Effector CD8-positive, alpha-beta T cell (primary cell): ENCODE measurements at places on chromosomes 7 and 10.

DNA sequence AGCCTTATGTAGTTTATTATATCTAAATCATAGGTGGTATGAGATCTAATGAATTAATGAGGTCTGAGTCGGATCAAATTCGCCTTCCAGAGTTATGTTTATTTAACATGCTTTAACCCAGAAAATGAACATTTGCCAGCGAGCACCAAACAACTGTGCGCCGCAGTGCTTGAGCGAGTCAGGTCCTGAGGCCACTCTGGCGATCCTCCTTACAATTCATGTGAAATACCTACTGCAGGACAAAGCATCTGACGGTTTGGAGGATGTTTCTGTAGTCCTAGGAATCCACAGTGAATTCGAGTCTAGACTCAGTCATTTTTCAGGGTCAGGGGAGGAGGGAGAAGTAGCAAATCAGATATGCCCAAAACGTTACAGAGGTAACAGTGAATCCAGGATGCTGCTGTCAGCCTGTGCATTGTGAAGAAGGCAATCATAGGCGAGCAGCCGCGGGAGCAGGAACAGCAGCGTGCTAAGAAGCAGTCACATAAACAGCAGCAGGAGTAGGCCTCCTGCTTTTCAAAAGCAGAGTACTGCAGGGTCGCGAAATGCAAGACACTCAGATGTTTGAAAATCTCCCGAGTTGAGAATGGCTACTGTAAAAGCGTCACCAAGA is 120.2 kb downstream of the CACNB2 start:
- DNase-seq = no peak

- DNase-seq = no peak
These were observed 3.7 kb downstream of the WDR37 start for GRCh38 chr10:1059902-1060301.

DNA sequence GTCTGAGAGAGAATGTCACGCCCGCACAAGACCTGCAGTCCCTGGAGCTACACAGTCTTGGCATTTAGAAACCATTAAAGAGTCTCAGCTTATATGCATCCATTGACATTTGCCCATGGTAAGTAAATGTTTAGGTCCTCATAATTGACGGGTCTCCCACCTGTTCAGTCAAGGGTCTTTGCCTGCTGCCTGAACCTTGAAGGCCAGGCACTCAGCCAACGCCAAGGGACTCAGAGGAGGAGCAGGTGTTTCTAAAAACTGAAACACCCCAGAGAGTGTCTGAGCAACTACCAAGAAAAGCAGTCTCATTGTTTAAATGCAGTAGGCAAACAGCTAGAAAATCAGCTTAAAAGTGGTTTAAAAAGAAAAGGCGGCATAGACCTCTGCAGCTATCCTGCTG is 264.7 kb upstream of the AKR1E2 start:
- DNase-seq = no peak

- DNase-seq = no peak
These were observed 600.6 kb downstream of the PHTF2 start for GRCh38 chr7:78399033-78399769.

GRCh38 chr7:106053109-106053508 is 59.0 kb downstream of the SYPL1 start:
- DNase-seq = no peak

DNA sequence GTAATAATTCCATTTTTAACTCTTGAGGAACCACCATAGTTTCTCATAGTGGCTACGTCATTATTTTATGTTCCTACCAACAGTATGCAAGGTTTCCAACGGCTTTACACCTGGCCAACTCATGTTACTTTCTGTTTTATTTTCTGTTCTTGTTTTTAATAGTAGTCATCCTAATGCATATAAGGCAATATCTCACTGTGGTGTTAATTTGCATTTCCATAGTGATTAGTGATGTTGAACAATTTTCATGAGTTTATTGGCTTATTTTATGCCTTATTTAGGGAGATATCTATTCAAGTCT is 465.5 kb upstream of the KLF6 start:
- no peak for DNase-seq

DNA sequence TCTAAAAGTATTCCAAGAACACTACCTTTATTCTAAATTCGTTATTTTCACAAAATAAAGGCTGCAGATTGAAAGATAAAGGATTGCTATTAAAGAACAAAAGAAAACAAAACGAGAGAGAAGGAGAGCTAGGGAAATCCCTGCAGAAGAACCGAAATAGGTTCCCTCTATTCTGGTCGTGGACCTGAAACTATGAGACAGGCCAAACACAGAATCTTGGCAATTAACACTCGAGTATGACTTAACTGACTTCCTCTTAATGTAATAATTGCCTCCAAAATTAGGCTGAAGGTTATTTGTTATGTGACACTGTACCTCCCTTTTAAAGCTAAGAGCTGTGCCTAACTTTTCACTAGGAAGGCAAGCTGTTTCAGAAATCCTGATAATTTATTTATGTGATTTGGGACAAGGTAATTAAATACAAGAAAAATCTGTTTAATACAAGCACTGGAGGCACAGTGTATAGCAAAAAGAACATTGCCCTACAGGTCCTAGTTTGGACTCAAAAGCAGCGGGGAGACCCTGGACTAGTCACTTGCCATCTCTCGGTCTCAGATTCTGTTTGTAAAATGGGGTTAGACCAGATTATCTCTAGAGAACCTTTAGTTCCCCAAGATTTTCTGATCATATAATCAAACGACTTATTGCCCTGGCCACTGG is 11.6 kb downstream of the NAMPT start:
- DNase-seq = no peak

GRCh38 chr7:81206217-81206616 is 287.4 kb upstream of the SEMA3C start:
- no peak for DNase-seq

DNA sequence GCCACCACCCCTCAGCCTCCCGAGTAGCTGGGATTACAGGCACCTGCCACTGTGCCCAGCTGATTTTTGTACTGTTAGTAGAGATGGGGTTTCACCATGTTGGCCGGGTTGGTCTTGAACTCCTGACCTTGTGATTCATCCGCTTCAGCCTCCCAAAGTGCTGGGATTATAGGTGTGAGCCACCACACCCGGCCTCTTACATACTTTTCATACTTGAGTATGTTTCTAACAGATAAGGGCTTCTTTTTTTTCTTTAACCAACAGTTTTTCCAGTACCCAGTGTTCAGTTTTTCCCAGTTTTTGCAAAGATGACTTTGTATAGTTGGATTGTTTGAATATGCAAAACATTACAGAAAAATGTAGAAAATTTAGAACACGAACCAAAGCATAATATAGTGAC is 7.7 kb downstream of the EIF4H start:
- DNase-seq = no peak

DNA sequence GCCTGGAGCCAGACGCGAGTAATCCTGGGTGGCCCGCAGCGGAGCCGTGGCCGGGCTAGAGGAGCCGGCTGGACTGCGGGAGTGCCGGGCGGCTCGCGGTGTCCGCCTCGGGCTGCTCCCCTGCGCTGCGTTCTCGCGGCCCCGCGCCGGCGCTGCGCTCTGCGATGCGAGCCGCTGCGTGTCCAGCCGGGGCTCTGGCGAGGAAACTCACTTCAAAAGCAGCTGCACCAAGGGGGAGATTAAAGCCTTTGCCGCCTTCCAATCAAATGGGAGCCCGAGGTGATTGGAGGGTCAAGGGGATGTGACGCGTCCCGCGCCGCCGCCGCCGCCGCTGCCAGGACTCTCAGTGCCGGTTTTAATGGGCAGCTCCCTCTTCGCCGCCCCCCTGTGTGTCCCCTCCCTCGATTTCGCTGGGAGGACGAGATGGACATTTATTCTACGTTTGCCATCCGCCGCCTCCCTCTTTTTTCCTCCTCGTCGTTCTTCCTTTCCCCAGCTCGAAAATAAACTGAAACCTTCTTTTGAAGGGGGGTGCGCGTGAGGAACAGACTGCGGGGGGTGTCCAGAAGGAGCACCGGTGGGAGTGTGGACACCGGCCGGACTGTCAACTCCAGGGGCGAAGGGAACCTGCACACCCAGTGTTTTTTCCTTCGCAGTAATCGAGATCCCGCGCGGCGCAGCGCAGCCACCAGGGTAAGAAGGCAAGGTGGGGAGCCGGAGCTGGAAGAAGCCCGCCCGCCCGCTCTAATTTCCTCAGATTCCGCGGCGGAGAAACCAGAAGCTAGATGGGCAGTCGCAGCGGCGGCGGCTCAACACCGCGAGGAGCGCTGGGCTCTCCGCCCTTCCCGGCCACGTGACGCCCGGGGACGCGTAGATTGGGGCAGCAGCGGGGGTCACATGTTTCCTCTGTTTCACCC is at the start of gene ZNF503:
Gene ZNF503 (minus strand): TSS at position 196 of the 917 bp plus-strand sequence. CDS start 345 bp downstream, outside the sequence.
- DNase-seq = no peak

GRCh38 chr10:96660297-96660696 is 60.0 kb downstream of the PIK3AP1 start:
- no peak for DNase-seq

- no peak for DNase-seq
These were observed 29.9 kb upstream of the SMURF1 start for GRCh38 chr7:99173787-99174186.

- no peak for DNase-seq
These were observed 17.7 kb downstream of the SOSTDC1 start for GRCh38 chr7:16447876-16448275.

DNA sequence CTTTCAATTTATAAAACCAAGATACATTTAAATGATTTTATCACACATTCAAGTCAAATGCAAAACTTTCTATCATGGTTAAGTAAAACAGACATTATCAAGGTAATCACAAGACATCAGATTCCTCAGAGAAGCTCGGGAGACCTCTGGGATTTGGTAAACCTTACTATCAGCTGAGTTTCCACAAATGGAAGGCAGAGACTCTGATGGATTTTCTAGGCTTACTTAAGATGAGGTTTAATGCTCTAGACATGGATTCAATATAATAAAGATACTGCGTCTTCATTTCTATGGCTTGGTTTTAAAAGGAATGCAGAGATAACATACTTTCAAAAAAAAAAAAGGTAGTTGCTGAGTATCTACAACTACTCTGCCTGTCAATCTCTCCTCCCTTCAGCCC is 171.7 kb downstream of the JAZF1 start:
- DNase-seq = no peak

DNA sequence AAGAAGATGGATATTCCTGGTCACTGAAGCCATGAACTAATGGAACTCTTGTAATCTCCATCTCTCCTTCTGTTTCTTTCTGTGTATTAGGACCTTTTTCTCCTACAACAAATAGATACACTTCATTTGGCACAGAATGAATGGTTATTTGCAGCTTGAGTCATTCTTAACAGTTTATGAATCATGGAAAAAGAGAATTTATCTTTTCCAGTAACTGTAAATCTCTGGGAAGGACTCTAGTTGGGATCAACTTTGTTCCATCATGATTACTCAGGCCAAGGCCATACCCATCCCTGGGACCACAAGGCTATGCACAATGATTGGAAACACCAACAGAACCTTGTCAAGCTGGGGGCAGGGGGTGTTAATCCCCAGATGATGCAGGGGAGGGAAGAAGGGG is 36.1 kb upstream of the MDFIC start:
- DNase-seq = no peak

DNA sequence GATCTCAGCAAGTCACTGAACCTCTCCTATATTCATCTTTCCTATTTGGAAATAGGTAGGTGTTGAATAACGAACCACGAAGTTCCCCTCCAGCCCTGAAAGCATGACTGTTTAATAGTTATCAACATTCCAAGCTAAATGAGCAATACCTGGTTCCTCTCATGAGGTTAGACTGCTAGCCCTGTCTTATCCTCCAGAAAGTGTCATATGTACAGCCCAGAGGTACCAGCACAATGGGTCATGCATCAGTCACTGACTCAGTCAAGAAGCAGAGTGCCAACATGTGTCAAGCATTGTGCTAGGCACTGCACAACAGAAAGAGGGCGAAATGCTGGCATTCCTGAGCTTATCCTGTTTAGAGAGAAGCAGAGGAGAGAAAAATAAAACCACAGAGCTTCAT is 70.0 kb downstream of the AMPH start:
- no peak for DNase-seq

DNA sequence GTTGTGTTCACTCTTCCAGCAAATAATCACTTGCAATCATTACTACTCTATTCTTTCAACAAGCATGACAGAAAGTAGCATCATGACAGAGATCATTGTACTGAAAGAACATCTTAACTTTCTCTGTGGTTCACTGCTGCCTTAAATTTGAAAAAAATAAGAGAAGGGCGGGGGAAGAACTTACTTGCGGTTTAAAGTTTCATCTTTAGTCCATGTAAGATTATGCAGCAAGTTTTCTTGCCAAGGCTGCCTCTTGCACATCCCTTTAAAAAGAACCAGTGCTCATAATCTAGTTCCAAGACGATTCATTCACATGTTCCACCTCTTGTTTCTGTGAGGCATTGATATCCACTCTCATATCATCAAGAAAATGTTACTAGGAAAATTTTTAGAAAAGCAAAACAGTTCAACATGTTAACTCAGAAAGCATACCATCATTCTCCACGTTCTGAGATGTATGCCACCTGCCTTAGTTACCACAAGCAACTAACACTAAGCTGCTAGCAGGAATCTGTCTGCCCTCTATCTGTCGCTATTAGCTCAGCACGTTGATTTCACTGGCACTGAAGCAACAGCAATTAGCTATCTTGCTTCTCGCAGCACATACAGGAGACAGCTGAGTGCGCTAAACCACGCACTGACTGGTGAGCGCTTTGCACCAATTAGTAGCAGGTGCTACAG is at the start of gene PCDH15:
Gene PCDH15 (minus strand): TSS at position 491 of the 681 bp plus-strand sequence. CDS start 136,969 bp downstream, outside the sequence.
- no peak for DNase-seq

- DNase-seq = no peak
These were observed 50.8 kb upstream of the FRMD4A start for GRCh38 chr10:14381475-14381874.

- DNase-seq = no peak
These were observed 321.4 kb upstream of the HGF start for GRCh38 chr7:82091126-82091684.

- no peak for DNase-seq
These were observed 102.8 kb downstream of the ARHGAP22 start for GRCh38 chr10:48501787-48502771.
